ENCODE measurements at places on chromosomes 12 and 14.
A peak's percentile ranks its signal among the peaks of the same experiment; 100 is the strongest.

DNA sequence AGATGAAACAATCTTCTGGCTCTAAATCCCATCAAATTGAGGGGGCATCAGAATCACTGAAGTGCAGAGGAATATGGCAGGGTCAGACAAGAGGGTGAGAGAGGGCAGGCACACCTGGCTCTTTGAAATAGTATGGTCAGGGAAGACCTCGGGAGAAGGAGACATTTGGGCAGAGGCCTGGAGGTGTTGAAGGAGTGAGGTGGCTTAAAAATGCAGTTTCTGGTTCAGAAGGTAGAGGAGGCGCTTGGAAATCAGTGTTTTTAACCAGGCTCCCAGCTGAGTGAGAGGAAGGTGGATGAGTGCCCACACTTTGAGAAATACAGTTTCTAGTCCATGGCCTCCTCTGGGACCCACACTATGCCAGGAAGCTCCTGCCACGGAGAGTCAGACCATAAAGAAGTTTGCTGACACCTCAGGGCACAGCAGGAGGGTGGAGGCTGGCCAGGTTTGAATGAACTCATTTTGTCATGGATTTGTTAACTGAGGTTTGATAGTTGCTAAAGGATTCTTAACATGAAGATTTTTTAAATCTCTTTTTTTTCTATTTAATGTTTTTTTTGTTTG is 20.1 kb downstream of the NID2 start:
- no peak for DNase-seq

- no peak for DNase-seq
These were observed 5.0 kb upstream of the ALDH2 start for GRCh38 chr12:111761706-111762105.

- DNase-seq = no peak
These were observed 43.9 kb downstream of the CCDC88C start for GRCh38 chr14:91373591-91374254.

GRCh38 chr14:25658988-25659387 is 609.0 kb upstream of the STXBP6 start:
- no peak for DNase-seq

DNA sequence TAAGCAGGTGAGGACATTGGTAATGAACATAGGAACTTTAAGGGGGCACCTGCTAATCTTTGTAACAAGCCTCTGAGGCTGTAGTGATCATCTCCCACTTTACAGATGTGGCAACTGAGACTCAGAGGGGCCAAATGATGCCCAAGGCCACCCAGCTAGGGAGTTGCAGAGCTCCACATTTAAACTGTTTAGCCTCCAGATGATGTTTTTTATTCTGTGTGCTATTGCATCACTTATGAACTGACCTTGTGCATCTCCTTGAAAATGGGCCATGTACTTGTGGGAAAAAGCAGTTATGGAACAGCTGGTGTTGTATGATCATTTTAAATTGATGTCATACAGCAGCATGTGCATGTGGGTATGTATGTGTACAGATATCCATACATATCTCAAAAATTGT is 41.4 kb downstream of the TPCN1 start:
- DNase-seq = no peak

DNA sequence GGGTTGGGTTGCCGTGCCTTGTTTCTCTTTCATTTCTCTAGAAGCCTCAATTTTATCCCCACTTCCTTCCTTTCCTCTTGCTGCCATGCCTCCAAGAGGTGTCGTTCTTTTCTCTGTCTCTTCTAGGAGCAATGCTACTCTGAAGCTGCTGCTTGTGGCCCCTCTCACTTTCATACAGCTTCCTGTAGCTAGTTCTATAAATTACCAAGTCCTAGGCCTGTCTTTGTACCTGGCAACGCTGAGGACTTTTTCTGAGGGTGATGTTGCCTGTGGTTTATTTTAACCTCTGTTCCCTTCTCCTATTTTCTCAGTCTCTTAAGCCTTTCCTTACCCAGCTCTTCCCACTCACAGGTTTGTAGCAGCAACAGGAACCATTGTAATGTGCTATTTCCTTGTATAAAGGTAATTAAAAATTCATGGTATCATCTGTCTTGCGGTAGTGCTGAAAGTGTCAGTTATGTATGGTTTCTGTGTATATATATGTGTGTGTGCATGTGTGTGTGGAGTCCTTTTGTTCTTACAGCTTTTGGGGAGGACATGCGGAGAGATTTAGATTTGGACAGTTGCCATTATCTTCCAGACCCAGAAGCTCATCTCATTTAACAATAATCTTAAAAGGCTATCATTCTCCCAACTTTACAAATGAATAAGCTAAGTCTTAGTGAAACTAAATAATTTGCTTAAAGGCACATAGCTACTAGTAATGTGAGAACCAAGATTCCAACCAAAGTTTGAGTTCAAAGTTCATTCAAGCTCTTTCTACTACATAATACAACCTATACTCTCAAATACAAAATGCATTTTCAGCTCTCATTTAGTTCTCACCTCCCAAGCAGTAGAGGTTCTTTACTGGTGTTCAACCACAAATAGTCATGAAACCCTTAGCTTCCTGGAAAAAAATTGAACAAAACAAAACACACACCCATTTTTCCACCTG is 43.8 kb downstream of the DDHD1 start:
- DNase-seq = peak; percentile 30

DNA sequence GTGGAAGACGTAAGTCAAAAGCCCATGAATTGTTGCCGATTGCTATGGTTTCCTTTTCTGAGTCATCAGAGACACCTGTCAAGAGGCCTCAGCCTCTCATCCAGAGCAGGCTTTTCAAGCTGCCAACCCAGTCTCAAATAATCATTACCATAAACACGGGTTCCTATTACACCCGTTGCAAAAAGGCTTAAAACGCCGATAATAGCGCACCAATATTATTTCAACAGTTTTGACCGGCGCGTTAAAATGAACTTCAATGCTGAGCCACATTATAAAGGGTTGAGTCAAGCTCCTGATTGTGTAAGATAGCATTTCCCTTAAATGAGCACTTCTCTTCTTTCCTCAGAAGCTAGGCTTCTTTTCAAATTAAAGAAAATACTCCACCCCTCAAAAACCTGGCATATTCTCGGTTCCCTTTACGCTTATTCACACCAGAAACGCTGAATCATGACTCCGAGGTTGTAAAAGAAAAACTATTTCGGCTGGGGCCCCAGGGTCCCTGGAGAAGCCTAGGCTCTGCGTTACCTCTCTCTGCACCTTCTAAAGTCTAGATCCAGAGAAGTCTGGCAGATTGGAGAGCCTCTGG is 1.4 kb downstream of the TMTC1 start:
- DNase-seq = no peak

DNA sequence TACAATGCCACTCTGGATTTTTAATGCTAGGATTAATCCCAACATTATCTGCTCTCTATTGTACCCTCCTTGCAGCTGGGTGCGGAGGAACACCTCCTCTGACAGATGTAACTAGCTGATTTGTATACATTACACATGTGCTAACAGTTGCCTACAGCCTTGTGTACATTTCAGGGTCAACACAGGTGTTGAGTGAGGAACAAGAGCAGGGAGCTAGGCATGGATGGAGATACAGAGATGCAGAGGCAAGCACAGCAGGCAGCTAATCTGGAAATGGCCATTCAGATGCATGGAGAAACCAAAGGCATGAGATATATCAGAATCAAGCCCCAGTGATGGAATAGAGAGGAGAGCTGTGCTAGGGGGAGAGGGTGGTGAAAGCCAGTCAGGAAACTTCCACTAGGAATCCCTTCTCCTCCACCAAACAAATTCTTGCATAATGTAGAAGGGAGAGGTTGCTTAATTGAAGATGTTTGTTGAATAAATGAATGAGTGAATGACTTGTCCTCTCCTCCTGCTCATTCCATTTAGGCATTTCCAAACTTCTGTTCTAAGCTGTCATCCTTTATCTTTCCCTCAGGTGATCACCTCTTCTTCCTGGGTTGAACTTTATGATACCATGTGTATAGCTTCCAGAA is 313.2 kb downstream of the ATP23 start:
- no peak for DNase-seq

GRCh38 chr12:127690161-127690560 is 576.8 kb upstream of the TMEM132C start:
- no peak for DNase-seq

- no peak for DNase-seq
These were observed 201.2 kb downstream of the SYNE2 start for GRCh38 chr14:64053694-64054669.

- no peak for DNase-seq
These were observed 103.9 kb downstream of the ZFP36L1 start for GRCh38 chr14:68688872-68689371.

DNA sequence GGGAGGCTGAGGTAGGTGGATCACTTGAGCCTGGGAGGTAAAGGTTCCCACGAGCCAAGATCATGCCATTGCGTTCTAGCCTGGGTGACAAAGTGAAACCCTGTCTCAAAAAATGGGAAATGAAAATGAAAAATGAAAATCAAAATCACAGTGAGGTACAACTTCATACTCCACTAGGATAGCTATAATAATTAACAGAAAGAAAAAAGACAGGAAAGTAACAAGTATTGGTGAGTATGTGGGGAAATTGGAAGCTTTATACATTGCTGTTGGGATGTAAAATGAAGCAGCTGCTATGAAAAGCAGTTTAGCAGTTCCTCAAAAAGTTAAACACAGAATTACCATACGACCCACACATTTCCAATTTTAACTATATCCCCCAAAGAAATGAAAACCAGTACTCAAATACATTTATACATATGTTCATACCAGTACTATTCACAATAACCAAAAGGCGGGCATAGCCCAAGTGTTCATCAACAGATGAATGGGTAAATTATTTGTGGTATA is 22.2 kb downstream of the SGPP1 start:
- DNase-seq = no peak

GRCh38 chr12:94208622-94208966 is 60.2 kb downstream of the PLXNC1 start:
- no peak for DNase-seq

GRCh38 chr12:95851606-95852005 is 7.1 kb upstream of the SNRPF start:
- no peak for DNase-seq

DNA sequence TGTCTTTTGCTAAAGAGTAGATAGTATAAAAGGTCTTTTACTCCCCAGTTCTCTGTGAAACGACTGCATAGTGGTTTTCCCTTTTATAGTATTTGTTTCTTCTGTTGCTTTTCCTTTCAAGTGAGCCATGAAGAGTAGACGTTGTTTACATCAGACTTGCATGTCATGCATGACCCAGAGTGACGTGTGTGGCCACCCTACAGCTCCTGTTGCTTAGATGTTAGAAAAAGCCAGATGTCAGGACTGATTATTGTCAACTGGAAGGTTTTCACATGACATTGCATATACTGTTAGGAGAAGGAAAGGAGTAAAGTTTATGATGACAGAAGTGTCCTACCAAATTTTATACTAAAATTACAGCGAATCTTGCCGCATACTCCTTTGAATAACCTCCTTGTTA is 1.3 kb upstream of the RD3L start:
- no peak for DNase-seq

- no peak for DNase-seq
These were observed 123.2 kb upstream of the SLC38A4 start for GRCh38 chr12:46948936-46949545.

GRCh38 chr14:86912709-86913108 is 1080.3 kb downstream of the GALC start:
- DNase-seq = no peak

DNA sequence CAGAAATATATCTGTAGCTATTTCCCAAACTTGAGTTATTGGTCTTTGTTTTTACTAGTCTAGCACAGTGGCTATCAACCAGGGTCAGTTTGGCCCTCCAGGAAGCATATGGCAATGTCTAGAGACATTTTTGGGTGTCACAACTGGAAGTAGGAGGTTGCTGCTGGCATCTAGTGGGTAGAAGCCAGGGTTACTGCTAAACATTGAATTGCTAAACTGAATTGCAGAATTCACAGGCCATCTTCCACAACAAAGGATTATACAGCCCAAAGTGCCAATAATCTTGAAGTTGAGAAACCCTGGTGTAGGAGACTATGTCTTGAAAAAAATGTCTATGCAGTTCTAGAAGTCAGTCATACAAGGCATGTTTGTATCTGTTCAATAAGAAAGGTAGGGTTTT is 27.7 kb downstream of the ARHGAP5 start:
- DNase-seq = no peak

All from stimulated activated CD8-positive, alpha-beta memory T cell treated with anti-CD3 and anti-CD28 coated beads, Interleukin-2, amount 100 ng/mL, for 48 hours (primary cell).